ENCODE measurements at places on chromosomes 1 and 21.

DNA sequence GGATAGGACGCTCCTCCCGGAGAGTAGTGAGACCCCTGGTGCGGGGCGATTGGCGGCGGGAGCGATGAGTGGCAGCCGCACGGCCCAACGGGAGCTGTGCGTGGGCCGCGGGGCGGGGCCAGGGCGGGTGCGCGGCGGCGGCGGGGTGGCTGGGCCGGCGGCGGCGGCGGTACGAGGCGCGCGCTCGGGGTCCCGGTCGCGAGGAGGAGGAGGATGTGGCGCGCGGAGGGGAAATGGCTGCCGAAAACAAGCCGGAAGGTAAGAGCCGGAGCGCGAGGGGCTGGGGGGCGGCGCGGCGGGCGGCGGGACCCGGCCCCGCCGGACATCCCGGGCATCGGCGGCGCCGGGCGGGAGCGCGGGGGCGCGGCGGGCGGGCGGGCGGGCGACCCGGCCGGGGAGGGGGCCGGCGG is at the start of gene CAMTA1:
TSS of gene CAMTA1 (plus strand) at position 137 of the 410 bp plus-strand sequence. CDS start at position 214, 77 bp downstream.
- DNase-seq: no peak

DNA sequence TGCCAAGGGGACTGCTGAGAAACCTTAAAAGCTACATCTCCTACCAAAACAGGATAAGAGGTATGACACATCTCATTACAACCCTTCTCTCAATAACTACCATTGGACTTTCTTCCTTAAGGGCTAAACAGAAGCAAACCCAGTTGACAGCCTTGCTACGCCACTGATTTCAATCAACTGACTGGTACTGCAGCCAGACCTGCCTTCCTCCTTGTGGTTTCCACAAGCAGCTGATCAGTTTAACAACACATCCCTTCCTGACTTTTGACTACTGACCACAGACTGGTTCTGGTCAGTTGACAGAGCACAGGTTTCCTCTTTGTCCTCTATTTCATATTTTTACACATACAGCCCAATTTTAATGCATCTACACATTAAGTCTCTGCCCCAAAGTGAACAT is 108.8 kb downstream of the ADAMTS1 start:
- no peak for DNase-seq

GRCh38 chr21:20151741-20152140 is 846.5 kb upstream of the NCAM2 start:
- no peak for DNase-seq

DNA sequence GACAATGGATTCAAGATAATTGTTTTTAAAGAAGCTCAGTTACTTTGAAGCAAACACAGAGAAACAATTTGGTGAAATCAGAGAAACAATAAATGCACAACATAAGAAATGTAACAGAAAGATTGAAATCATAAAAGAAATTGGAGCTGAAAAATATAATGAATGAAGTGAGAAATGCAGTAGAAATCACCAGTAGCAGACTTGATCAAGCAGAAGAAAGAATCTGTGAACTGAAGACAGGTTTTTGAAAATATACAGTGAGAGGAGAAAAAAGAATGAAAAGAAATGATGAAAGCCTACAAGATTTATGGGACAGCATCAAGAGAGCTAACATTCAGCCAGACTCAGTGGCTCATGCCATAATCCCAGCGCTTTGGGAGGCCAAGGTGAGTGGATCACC is 4.2 kb upstream of the SELP start:
- DNase-seq: no peak

DNA sequence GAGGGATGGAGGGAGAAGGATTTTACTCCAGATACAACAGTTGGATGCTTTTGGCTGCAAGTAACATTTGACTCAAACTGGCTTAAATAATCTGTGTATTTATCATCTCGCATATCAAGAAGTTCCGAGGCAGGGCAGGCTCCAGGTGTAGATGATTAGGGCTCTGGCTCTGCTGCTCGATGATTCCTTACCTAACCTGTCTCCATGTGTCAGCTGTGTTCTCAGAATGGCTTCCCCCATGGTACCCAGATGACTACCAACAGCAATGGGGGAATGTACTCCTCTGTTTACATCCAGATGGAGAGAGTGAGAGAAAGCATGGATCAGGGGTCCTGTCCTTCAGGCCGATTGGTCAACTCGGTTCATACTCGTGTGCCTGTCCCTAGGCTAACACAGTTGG is 90.4 kb upstream of the AKT3 start:
- no peak for DNase-seq

DNA sequence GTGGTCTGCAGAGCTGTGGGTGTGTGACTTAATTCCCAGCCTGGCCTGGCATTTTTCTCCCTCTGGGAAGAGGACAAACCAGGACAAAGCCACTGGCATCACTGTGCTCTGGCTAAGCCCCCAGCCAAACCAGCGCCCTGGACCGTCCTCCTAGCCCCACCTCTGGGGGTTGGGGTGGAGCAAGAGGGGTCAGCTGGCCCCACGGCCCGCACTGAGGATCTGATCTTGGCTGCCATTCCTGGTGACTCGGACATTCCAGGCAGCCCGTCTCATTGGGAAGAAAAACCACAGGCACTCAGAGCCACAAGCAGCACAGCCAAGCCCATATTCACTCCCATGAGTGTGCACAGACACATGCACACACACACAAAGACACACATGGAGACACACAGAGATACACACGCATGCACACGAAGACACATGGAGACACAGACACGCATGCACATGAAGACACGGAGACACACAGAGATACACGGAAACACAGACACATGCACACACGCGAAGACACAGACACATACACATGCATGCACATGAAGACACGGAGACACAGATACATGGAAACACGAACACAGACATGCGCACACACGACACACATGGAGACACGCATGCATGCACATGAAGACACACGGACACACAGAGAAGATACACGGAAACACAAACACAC is 2.3 kb upstream of the MXRA8 start:
- peak; percentile 63 for DNase-seq

GRCh38 chr21:29055080-29055479 is 18.4 kb downstream of the CCT8 start:
- no peak for DNase-seq

Data from AG04449 (cell line).